Left lung (tissue), 14 donors: ENCODE measurements at places on chromosomes 3 and 15. TPM values are rescaled to one million over a fixed set of nuclear protein-coding genes. Genes with fewer than 3 reads are reported as not detected.
A peak's percentile ranks its signal among the peaks of the same experiment; 100 is the strongest.

CPN2 gene
- not detected for polyA plus RNA-seq

HRG gene
- 0.04 TPM for polyA plus RNA-seq

GDPGP1 gene
- 4.7 TPM for polyA plus RNA-seq

KNG1 gene
- polyA plus RNA-seq = 0.70 TPM

GRCh38 chr3:94440767-94441493, 378.1 kb downstream of the NSUN3 start:
- DNase-seq = no peak

DNA sequence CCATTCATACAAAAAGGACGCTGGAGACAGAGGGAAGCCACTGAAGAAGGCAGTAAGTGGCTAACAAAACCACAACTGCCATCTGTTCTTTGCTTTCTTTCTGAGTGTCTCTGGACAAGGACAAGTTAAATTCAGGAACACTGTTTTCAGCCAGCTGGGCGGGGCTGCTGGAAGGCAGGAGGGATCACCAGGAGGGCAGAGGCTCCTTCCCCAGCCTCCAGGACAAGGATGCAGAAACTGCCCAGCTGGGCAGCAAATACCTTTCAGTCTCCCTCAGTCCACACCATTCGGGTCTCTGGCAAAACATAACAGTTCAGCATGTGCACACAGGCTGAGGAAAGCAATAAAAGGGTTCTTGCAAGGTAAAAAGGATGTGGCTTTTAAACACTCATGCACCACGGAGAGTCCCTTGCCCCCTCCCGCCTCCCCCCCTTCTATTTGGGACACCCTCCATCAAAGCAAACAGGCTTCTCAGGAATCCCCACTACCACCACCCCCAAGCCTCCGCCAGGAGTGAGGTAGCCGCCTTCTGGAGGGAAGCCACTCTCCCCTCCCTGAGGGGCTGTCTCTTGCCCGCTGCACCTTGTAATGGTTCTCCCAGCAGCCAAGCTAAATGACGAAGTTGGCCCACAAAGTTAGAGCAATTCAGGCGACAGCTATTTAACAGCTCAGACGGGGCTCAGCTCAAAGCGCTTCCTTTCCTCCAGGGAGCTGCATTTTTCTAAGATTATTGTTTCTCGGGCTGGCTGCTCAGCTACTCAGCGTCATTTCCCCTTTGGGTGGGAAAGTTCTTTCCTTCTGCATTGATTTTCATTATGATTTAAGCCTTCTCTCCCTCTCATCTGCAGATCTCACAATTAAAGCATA, 3.8 kb downstream of the HEG1 start:
- no peak for DNase-seq

- no peak for DNase-seq
Measured at GRCh38 chr3:168090306-168091085, 5.2 kb downstream of the GOLIM4 start.

DNA sequence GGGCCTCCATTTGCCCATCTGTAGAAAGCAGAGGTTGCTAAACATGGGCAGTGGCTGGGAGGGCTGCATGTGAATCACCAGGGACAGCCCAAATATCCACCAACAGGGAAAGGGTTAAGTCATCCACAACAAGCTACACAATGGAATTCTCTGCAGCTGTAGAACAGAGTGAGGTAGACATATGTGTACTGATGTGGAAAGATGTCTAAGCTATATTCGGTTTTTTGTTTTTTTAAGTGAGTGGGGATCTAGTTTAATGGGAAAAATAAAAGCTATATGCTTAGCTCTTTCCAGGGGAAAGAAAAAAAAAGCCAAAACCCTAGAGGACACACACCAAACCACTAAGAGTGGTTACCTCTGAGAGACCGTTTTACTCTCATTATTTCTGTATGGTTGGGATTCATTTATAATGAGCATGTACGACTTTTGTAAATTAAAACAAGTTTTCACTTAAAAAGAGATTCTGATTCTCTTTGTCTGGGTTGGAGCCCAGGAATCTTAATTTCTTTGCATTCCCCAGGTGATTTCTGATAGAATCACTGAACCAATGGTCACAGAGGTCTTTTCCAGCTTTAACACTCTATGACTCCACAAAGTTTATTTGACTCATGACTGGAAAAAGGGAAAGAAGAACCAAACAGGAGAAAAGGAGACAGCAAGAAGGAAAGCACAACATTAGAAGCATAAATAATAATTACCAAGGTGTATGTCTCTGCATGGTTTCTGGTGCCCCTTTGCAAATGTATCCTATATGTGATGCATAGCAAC, 19.1 kb downstream of the CRABP1 start:
- no peak for DNase-seq

DNA sequence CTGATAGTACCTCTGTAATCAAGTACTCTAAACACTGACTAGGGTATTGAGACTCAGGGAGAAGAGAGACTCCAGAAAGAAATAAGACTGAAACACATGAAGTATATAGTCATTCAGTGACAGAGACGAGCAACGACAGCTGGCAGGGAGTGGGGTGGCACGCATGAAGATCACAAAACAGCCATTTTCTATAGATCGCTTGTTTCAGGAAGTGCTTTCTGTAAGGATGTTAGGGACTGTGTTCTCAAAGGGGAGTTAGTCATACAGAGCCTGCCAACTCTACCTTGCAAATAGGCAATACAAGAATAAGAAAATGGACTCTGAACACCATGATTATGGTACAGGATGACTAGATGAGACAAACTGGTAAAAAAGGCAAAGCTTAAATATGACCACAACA, 139.5 kb downstream of the TBL1XR1 start:
- no peak for DNase-seq

- no peak for DNase-seq
Measured at GRCh38 chr3:33521736-33522135, 81.5 kb upstream of the UBP1 start.

DNA sequence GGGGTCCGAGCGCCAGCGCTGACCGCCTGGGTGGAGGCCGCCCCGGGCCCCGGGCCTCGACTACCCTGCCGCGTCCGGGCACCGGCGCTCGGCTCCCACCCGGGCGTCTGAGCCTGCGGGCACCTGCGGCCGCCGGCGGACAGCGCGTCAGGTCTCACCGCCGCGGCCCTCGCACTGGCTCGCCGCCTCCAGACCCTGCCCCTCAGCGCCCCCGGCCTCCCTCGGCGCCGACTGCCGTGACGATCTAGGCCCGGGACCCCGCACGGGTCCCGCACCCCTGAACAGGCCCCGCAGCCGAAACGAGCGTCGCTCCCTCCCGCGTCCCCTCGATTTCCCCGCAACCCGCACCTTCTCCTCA, 297 bp downstream of the PRC1 start:
- DNase-seq = peak; percentile 86

GRCh38 chr3:77328690-77329089, 288.8 kb downstream of the ROBO2 start:
- DNase-seq = no peak

DNA sequence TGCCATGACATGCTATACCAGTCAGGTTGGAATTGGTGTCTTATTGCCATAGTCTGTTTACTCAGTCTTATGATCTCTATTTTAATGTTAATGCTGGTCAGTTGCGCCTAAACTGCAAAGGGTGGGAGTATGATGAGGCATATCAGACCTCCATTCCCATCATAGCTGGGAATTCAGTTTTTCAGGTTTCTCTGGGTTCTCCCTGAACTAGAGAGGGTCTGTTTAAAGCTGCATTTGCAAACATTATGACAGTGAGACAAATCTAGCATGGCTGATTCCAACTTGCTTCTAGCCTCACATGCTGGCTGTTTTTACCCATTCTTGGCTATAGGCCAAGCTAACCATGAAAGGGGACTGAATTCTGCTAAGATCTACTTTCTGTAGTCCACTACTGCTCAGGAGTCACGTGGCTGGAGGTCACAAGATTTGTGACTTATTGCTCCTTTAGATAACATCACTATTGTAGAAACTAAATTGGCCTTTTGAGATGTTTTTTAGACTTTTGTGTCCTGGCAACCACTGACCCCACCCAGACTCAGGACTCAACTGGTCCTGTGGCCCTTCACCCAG, 96.5 kb downstream of the TGFBR2 start:
- DNase-seq = no peak

DNA sequence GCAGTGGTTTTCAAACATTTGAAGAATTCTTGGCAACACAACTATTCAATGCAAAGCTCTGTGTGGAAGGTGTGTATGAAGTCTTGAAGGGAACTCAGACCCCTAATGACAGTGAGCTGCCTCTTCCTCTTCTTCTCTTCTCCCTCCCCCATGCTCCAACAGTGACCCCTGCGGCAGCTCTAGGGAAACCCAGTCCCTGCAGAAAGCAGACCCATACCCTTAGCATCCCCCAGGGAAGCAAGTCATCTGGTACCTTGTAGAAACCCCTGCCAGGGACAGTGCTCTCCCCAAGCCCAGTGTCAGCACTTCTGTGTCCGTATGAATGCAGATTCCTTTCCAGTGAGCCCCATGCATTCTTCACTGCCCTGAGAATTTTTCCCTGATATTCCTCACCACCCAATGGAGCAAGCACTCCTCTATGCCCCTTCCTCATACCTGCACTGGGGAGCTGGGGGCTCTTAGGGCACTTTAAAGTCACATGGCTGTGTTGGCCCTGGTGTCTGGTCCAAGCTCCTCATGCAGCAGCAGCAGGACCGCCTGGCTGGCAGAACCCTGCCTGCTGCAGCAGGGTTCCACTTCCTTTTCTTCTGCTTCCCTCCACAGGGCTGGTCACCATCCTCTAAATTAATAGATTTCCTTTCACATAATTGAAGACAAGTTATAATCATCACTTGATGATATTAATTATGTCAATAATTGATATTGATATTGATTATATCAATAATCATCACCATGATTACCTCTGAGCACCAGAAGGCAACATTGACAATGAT, 442.5 kb downstream of the EPHB1 start:
- no peak for DNase-seq

DNA sequence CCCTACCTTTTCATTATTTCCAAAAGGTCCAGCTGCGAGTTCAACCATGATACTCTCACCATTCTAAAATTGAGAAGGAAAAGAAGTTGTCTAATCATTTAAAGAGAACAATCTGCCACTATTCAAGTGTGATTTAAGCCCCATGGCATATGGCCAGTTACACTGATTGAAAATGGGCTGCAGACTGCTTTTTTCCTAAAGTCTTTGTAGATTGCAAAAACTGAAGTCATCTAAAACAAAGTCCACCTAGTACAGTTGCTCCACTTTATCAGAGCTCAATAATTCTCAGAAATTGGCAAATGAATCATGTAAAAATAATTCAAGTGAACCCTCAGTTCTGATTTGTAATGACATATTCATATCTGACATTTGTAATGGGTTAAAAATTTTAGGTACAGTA, 39.2 kb downstream of the SPPL2A start:
- DNase-seq = no peak

DNA sequence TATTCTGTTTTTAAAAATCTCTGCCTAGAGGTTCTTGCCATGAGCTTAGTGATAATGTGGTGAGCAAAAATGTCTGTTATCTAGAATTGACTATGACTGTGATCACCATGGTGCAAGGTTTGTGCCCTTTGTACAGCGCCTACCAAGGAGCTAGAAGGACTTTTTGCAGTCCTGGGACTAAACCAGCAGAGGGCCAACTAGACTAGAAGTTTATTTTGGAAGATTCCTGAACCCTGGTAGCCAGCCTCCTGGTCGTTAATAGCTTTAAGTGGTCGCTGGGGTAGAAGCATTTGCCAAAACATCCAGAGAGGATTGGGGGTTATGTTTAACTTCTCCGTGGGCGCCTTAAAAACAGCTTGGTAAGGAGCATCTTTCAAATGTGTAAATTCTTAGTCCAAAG, 7.8 kb downstream of the SCG5 start:
- no peak for DNase-seq
